ENCODE measurements at places on chromosomes 2 and 18.

- DNase-seq, result no peak
These were observed 36.6 kb downstream of the CEP68 start for GRCh38 chr2:65092791-65093190.

DNA sequence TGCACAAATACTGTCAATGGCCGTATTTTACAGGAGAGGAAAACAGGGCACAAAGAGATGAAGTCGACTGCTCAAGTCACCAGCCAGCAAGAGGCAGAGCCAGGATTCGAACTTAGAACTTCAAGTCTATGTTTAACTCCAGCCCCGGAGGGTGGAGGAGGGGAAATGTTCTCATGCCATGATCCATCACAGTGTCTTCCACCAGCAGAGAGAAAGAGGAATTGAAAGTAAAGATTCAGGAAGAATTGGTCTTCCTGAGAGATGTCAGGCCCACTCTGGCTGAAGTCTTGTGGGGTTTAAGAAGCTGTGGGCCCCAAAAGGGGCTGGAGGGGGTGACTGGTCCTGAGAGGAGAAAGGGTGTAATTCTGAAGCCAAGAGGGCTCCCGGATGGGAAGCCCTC, 260.0 kb downstream of the TNS1 start:
- no peak for DNase-seq

DNA sequence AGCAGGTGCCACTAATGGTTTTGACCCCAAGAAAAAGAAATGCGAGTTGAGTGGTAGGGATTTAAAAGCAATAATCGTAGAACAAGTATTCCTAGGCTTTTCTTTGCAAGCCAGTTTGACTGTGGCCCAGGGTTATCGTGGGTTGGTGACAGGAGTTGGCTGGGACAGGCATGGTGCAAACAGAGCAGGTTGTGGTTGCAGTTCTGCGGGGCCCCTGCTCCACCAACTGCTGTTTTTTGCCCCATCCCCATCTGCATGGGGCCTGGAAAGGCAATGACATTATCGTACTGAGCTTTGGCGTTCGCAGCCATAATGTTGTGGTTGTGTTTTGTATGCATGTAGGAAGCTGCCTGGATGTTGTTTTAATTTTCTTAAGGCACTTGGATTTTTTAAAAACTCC, 274.0 kb downstream of the TSN start:
- DNase-seq, result no peak

DNA sequence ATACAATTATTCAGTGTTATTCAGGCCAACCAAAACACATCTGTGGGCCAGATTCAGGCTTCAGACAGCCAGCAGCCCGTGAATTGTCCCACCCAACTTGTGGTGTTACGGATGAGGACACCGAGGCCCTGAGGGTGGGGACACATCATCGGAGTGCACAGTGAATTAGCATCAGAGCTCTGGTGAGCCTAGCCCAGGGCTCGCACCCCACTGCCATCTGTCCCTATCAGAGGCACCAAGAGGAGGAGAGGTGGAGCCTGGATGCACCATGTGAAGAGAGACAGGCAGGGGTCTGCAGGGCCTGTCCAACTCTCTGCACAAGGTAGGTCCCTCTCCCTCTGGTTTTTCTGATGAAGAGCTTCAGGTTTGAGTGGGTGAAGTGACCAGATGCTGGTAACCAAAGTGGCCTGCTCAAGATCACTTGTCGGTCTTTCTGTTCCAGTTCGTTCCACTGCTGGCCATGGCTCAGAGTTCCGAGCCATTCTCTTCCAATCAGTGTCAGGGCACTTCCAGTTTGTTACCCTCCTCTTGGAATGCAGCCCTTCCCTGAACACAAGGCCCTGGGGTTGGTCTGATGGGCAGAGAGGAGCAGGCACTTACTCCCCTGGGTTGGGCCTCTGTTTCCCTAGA, 14.8 kb upstream of the GLI2 start:
- no peak for DNase-seq
